Activated T-helper 1 cell treated with anti-CD3 and anti-CD28 coated beads, Interleukin-12 subunit alpha, Interleukin-12 subunit beta, Interleukin-2, Interleukin-4 antibody, amounts not matched to agents 30 ng/mL and 10 ng/mL and 1 ng/mL, durations not matched to agents 14 hours and 24 hours and 36 hours (primary cell): ENCODE measurements at places on chromosomes 3 and 15.

- DNase-seq = no peak
Measured at GRCh38 chr15:49706805-49707204, 86.0 kb downstream of the DTWD1 start.

GRCh38 chr3:38003371-38003816 is 12.8 kb downstream of the VILL start:
- DNase-seq = peak; percentile 38

DNA sequence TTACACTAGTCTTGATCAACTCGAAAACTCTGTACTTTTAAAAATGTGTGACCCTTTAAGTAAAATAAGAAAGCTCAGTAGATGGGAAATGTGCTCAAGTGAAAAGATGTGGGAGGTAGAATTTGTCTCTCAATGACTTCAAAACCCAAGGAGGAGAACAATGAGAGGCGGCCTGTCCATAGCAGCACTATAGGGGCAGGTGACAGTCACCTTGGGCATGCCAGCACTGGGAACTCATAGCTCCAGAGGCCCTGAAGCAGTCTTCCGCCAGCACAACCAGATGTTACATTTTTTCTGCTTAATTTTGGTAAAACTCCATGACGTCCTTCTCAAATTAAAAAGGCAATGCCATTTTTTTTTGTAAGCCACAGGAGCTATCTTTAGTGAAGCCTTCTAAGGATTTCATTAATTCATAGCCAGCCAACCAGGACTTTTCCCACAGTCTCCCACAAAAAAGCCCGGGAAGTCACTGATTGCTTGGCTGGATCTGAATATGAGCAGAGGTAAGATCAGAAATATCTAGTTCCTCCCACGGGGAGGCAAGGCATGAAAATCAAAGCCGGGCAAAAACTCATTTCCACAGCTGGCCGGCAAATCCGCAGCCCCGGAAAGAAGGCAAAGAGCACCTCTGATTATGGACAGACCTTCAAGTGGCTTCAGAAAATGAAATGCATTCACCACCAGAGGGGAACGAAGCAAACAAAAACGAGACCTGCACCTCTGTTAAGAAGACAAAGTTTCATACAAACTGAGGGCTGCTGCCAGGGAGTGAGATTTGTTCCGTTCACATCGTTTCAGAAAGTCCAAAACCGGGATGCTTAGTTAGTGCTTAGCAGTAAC is 10.5 kb downstream of the IL17RD start:
- no peak for DNase-seq

GRCh38 chr3:8629151-8630021 is 15.2 kb downstream of the SSUH2 start:
- peak; percentile 34 for DNase-seq

DNA sequence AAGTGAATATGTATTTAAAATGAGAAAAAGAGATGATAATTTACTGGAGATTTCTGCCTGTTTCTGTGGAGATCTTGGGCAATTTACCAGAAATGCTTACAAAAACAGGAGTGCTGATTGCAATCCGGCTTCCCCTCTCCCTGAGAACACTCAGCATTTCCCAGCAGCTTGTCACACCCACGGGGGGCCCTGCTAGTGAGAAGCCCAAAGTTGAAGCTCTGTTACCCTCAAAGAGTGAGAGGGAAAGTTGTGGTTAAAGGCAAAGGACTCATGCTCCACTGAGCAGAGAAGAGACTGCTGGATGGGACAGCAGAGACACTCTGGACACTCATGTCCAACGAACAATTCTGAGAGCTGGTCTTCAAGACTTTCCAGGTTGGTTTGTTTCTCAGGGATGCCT is 2.9 kb downstream of the MCTP2 start:
- no peak for DNase-seq

GRCh38 chr3:18241837-18242236 is 183.3 kb downstream of the SATB1 start:
- no peak for DNase-seq

- DNase-seq = no peak
Measured at GRCh38 chr3:31896648-31897433, 84.2 kb downstream of the OSBPL10 start.

DNA sequence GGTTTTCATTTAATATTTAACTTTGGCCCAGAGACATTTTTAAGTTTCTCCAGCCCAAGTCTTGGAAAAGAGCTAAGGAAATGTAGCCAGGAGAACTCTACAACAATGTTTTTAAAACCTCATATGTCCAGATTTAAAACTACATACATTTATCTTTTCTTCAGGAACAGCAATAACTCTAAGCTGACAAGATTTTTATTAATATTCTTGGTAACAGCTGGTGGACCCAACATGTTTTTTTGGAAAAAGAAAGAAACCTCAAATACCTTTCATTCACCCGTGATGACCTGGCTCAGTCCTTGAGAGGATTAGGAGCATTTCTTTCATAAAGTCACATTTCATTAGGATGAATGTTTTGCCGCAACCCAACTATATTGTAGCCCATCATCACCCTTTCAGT is 50.4 kb upstream of the CMSS1 start:
- no peak for DNase-seq

GRCh38 chr3:133855772-133856171 is 39.9 kb downstream of the RAB6B start:
- no peak for DNase-seq

GRCh38 chr3:52248816-52249547 is 3.4 kb downstream of the PPM1M start:
- no peak for DNase-seq

- no peak for DNase-seq
Measured at GRCh38 chr3:103495186-103495585, 1060.4 kb downstream of the ZPLD1 start.

GRCh38 chr3:42066516-42067181 is 24.5 kb upstream of the TRAK1 start:
- no peak for DNase-seq

GRCh38 chr3:175274056-175274455 is 414.9 kb downstream of the NAALADL2 start:
- no peak for DNase-seq

DNA sequence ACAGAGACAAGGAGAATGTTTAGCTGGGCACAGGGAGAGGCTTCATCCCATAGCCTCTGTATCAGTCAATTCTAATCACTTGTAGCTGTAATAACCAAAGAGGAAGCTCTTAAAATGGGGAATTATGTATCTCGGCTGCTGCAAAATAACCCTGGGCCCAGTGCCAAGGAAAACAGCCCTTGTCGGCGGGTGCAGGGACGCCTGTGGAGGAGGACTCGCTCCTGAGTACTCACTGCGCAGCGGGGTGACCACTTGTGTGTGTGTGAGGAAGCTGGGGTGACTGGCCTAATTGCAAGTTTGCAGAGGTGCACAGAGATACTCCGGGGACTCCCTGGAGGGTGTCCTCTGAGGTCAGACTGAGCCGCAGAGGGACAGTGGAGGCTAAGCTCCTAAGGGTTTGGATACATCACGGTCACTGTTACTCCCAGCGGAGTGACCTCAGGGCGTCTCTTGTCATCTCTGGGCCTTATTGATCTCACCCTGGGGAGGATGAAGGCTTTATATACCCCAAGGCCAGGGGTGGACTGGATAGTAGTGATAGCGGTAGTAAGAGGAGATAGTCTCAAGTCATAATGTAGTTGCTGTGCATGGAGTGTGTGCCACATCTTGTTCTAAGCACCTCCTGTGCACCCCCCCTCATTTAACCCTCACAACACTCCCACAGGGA is 37.2 kb downstream of the SLC6A6 start:
- DNase-seq = no peak

- DNase-seq = no peak
Measured at GRCh38 chr3:49351521-49352011, 6.6 kb downstream of the GPX1 start.

- no peak for DNase-seq
Measured at GRCh38 chr3:159447841-159448240, 540.8 kb upstream of the IL12A start.
